ENCODE measurements at places on chromosomes 5 and 9. TPM values are rescaled to one million over a fixed set of nuclear protein-coding genes. Genes with fewer than 3 reads are reported as not detected.

DNA sequence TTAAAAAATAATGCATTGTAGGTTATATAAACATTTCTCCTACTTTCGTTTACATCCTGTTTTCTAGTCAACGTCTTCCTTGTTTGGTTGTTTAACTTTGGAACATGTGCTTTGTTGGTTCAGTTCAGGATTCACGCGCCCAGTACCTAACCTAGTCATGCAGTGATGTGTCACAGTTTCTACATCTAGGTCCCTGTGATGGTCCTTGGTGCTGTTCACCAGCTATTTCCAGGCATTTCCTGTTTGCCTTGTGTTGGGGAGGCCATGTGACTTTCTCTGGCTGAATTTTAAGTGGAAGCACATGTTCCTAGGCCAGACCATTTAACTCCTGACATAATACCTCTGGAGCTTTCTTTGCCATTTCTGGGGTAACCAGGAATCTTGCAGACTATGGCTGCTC lies 292.3 kb downstream of the SMARCA2 start:
- H3K4me1 ChIP-seq = peaks cover 10% of the 10 kb centered on the region
- H3K36me3 ChIP-seq = peaks cover 21% of the 10 kb centered on the region
- no peak for DNase-seq
- H3K4me3 ChIP-seq = no peak overlapping the region
- no peak overlapping the region for H3K27ac ChIP-seq

DNA sequence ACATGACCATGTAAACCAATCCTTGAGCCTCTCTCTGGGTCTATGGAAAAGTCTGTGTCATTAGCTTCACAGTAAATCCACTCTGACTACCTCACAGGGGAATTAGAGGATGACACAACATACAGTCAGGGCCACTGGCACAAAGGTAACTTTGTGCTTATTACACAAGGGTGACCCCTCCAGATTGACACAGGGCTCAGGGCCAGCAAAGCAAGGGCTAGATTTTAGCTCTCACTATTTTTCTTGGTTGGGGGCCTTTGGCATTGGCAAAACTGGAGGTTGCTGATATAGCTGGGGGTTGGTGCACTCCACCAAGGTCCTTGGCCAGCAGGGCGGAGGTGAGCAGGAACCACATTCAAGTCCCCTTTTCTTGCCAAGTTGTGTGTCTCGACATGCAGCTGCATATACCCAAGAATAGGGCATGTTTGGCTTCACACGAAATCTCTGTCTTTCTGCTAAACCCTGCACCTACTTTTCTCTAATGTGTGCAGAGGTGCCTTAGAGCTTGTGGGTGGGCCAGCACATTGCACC lies 15.2 kb upstream of the OSMR start:
- no peaks in the 10 kb centered on the region for H3K36me3 ChIP-seq
- H3K4me1 ChIP-seq = peaks cover 21% of the 10 kb centered on the region
- DNase-seq = no peak
- H3K27me3 ChIP-seq = no peaks in the 10 kb centered on the region
- no peak overlapping the region for H3K27ac ChIP-seq

GRCh38 chr5:151094030-151094851 lies 13.4 kb upstream of the TNIP1 start:
- peaks cover 48% of the 10 kb centered on the region for H3K4me1 ChIP-seq
- H3K36me3 ChIP-seq = no peaks in the 10 kb centered on the region
- no peak overlapping the region for H3K4me3 ChIP-seq
- H3K27ac ChIP-seq = peak overlapping the region; percentile 94
- no peaks in the 10 kb centered on the region for H3K27me3 ChIP-seq

GRCh38 chr5:37198061-37198460 lies 51.1 kb downstream of the CPLANE1 start:
- peak overlapping the region; percentile 36 for H3K27ac ChIP-seq
- no peak overlapping the region for H3K4me3 ChIP-seq
- H3K27me3 ChIP-seq = no peaks in the 10 kb centered on the region
- DNase-seq = no peak
- H3K4me1 ChIP-seq = no peaks in the 10 kb centered on the region
- peaks cover 30% of the 10 kb centered on the region for H3K36me3 ChIP-seq

GRCh38 chr5:19917588-19918122 lies 70.3 kb downstream of the CDH18 start:
- H3K27ac ChIP-seq = no peak overlapping the region
- no peaks in the 10 kb centered on the region for H3K36me3 ChIP-seq
- no peak overlapping the region for H3K4me3 ChIP-seq
- DNase-seq = no peak
- H3K27me3 ChIP-seq = peaks cover 18% of the 10 kb centered on the region

The LRRTM2 gene
- not detected for total RNA-seq

DNA sequence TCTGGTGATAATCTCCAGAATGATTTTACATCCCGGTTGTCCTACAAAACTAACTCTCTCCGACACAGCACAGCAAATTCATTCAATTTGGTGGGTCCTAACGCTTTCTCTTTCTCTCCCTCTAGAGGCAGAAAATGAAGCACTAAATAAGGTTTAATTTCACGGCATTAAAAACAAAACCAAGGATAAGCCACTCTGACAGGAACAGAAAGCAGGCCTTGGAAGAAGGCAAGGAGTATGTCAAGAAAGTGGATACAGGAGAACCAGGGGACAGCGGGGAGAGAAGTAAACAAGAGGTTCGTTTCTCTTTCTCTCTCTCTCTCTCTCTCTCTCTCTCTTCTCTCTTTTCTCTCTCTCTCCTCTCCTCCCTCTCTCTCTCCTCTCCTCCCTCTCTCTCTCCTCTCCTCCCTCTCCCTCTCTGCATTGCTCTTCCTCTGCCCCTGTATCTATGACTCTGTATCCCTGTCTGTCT lies 49.8 kb downstream of the EBF1 start:
- H3K4me1 ChIP-seq = peaks cover 79% of the 10 kb centered on the region
- H3K27ac ChIP-seq = peak overlapping the region; percentile 96
- no peaks in the 10 kb centered on the region for H3K27me3 ChIP-seq
- peak overlapping the region; percentile 40 for H3K4me3 ChIP-seq

The TMC1 gene
- total RNA-seq = not detected

The GLDC gene
- total RNA-seq = 0.44 TPM

DNA sequence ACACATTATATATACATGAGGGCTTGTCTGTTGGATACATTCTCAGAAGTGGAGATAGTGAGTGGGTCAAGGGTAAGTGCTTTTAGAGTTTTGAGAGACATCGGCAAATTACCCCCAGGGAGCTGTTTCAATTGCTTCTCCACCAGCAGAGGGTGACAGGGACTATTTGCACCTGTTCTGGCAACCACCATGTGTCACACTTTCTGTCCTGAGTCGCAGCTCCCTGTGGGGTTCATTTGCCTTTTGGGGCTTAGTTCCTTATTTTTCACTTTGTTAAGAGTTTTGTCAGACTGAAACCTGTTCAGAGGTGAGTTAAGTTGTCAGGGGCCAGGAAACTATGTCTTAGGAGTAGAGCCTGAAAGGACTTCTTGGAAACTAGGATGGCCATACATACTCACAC lies 20.1 kb upstream of the SLC36A1 start:
- no peak overlapping the region for H3K27ac ChIP-seq
- H3K36me3 ChIP-seq = peaks cover 2% of the 10 kb centered on the region
- no peak overlapping the region for H3K4me3 ChIP-seq
- peaks cover 33% of the 10 kb centered on the region for H3K27me3 ChIP-seq
- DNase-seq = no peak

DNA sequence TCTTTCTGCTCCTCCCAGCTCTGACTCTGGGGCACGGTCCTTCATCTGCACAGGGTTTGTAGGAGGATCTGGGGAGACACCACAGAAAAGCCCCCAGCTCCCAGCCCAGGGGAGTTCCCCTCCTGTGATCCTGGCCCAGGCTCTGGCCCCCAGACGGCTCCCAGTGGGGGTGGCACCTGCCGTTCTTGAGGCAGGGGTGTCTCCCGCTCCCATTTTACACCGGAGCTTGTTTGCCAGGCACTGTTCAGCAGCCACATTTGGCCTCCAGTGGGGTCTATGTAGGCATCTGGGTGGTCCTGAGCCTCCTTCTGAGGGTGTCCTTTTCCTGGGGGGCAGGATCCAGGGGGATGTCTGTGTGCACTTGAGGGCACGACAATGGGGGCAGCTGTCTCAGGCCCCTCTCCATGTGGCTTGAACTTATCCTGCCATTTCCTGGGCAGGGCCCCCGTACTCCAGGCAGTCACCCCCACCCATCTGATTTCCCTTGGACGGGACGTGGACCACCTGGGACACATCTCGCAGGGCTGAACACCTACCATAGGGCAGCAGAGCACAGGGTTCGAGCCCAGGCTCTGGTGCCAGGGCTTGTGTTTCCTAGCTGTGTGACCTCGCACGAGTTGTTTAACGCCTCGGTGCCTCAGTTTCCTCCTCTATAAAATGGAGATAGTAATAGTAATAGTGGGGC lies 275.0 kb upstream of the MVB12B start:
- peaks cover 22% of the 10 kb centered on the region for H3K27me3 ChIP-seq
- no peaks in the 10 kb centered on the region for H3K36me3 ChIP-seq
- DNase-seq = peak; percentile 51

DNA sequence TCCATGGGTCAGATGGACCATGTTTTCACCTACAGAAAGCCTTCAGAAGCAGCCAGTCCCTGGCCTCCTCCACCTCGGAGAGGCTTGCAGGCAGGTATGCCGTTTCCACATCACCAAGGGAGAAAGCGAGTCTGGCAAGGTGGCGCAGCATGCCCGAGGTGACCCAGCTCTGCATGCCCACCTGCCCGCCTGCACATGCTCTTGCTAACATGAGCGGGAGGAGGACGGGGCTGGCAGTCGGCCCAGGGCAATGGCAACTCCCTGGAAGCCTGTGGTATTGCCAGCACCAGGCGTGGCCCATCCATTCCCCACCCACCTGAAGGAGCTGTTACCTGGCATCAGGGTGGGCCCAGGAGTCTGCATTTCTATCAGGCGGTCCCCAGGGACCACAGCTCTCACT lies 3.3 kb upstream of the NINJ1 start:
- no peaks in the 10 kb centered on the region for H3K36me3 ChIP-seq
- peak; percentile 94 for DNase-seq
- peaks cover 23% of the 10 kb centered on the region for H3K4me1 ChIP-seq
- H3K27me3 ChIP-seq = no peaks in the 10 kb centered on the region
- no peak overlapping the region for H3K27ac ChIP-seq

DNA sequence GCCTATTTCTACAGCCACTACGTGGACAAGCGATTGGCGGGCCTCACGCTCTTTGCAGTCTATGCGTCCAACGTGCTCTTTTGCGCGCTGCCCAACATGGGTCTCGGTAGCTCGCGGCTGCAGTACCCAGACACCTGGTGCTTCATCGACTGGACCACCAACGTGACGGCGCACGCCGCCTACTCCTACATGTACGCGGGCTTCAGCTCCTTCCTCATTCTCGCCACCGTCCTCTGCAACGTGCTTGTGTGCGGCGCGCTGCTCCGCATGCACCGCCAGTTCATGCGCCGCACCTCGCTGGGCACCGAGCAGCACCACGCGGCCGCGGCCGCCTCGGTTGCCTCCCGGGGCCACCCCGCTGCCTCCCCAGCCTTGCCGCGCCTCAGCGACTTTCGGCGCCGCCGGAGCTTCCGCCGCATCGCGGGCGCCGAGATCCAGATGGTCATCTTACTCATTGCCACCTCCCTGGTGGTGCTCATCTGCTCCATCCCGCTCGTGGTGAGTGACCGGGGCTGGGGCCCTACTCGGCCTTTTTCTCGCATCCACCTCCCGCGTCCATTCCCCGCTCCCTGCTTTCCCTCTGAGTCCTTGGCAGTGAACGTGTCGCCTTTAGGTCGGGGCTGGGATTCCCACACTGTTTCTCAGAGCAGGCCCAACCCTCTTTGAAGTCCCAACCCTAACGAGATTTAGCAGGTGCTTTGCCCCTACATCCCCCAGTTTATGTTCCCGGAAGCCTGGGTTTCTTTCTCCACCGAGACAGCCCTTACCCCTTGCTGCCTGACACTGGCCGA lies 1.8 kb downstream of the PTGER4 start:
- peaks cover 2% of the 10 kb centered on the region for H3K36me3 ChIP-seq
- H3K27ac ChIP-seq = no peak overlapping the region
- H3K27me3 ChIP-seq = no peaks in the 10 kb centered on the region
- peak overlapping the region; percentile 94 for H3K4me3 ChIP-seq
- DNase-seq = peak; percentile 94

The SLC6A19 gene
- not detected for total RNA-seq

- no peaks in the 10 kb centered on the region for H3K36me3 ChIP-seq
- peaks cover 18% of the 10 kb centered on the region for H3K4me1 ChIP-seq
- no peak overlapping the region for H3K27ac ChIP-seq
- no peak overlapping the region for H3K4me3 ChIP-seq
Observed at GRCh38 chr5:154086641-154087040, 47.9 kb downstream of the MFAP3 start.

DNA sequence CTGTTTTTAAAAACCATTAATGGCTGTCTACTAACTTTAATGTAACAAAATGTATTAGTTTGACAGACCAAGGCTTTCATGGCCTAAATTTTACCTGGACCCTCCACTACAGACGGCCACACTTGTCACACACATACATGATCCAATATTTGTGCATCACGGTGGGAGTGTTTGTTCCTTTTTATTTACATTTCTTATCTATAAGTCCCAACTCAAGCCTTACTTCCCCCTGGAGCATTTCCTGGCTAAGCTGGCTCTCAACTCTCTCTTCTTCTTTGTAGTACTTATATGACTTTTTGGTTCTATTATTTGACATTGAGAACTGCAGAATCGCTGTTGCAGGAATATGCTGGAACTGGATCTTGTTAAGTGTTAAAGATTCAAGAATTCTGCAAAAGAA lies 534.4 kb downstream of the RAB3C start:
- peaks cover 1% of the 10 kb centered on the region for H3K36me3 ChIP-seq
- no peak overlapping the region for H3K27ac ChIP-seq
- DNase-seq = no peak
- no peak overlapping the region for H3K4me3 ChIP-seq

GRCh38 chr5:139848508-139849100 lies 53.0 kb downstream of the PSD2 start:
- peaks cover 12% of the 10 kb centered on the region for H3K27me3 ChIP-seq
- peaks cover 6% of the 10 kb centered on the region for H3K4me1 ChIP-seq
- peak; percentile 79 for DNase-seq
- peak overlapping the region; percentile 66 for H3K4me3 ChIP-seq

DNA sequence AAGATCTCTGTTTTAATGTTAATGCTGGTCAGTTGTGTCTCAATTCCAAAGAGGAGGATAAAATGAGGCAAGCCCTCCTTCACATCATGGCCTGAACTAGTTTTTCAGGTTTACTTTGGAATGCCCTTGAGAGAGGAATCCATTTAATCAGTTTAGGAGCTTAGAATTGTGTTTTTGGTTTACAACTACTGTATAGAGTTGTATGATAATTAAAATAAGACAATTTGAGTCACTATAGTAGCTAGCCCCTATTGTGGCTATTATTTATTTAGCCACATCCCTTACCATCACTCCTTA lies 107.8 kb upstream of the PRLR start:
- no peak overlapping the region for H3K27ac ChIP-seq
- H3K4me3 ChIP-seq = no peak overlapping the region
- H3K4me1 ChIP-seq = no peaks in the 10 kb centered on the region
- DNase-seq = no peak
- H3K27me3 ChIP-seq = no peaks in the 10 kb centered on the region
- no peaks in the 10 kb centered on the region for H3K36me3 ChIP-seq

GRCh38 chr5:10220248-10220647 lies 29.4 kb downstream of the ATPSCKMT start:
- no peak for DNase-seq
- no peak overlapping the region for H3K27ac ChIP-seq
- peaks cover 3% of the 10 kb centered on the region for H3K36me3 ChIP-seq
- H3K4me3 ChIP-seq = no peak overlapping the region
- H3K4me1 ChIP-seq = peaks cover 14% of the 10 kb centered on the region

Measured in chondrocyte (in vitro differentiated cells).